ENCODE measurements at places on chromosomes 6 and 20.
A peak's percentile ranks its signal among the peaks of the same experiment; 100 is the strongest.

GRCh38 chr6:100267721-100268123 lies 197.0 kb downstream of the SIM1 start:
- DNase-seq: no peak

GRCh38 chr6:74785236-74785635 lies 420.6 kb downstream of the COL12A1 start:
- DNase-seq: no peak

GRCh38 chr6:12507636-12508035 lies 208.9 kb upstream of the PHACTR1 start:
- DNase-seq: no peak

GRCh38 chr20:20814685-20815084 lies 102.2 kb upstream of the RALGAPA2 start:
- no peak for DNase-seq

- no peak for DNase-seq
Measured at GRCh38 chr6:6925391-6926164, 182.2 kb upstream of the RREB1 start.

GRCh38 chr6:158019416-158019815 lies 37.8 kb downstream of the SYNJ2 start:
- DNase-seq: no peak

DNA sequence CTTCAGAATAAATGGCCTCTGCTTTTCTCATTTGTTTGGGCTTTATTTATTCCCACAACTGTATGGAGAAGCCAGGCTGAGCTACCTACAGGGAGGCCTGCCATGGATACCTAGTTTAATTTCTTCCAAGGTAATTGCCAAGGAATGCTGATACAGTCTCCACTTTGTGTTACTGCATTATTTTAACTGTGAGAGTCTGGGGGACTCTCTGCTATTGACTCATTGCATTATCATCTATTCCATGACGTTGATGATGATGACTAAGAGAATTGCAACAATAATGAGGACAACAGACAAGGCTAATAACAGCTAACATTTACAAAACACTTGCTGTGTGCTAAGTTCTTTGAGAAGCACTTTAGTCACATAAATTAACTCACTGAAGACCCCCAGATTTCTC lies 88.3 kb upstream of the COL21A1 start:
- DNase-seq: no peak

DNA sequence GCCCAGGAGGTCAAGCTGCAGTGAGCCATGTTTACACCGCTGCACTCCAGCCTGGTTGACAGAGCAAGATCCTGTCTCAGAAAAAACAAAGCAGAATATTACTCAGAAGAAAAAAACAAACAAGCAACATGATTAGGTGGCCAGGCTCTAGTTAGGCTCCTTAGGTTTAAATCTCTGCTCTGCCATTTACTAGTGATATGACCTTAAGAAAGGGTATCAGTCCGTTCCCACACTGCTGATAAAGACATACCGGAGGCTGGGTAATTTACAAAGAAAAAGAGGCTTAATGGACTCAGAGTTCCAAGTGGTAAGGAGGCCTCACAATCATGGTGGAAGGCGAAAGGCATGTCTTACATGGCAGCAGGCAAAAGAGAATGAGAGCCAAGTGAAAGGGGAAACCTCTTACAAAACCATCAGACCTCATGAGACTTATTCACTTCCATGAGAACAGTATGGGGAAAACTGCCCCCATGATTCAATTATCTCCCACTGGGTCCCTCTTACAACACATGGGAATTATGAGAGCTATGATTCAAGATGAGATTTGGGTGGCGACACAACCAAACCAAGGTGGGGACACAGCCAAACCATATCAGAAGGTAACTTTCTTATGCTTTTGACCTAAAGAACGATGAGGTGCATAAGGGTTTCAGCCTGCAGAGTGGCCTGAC lies 2.4 kb upstream of the LTV1 start:
- no peak for DNase-seq

GRCh38 chr6:39765508-39766065 lies 26.6 kb upstream of the DAAM2 start:
- no peak for DNase-seq

GRCh38 chr6:131910219-131910589 lies 41.0 kb downstream of the CCN2 start:
- DNase-seq: no peak

DNA sequence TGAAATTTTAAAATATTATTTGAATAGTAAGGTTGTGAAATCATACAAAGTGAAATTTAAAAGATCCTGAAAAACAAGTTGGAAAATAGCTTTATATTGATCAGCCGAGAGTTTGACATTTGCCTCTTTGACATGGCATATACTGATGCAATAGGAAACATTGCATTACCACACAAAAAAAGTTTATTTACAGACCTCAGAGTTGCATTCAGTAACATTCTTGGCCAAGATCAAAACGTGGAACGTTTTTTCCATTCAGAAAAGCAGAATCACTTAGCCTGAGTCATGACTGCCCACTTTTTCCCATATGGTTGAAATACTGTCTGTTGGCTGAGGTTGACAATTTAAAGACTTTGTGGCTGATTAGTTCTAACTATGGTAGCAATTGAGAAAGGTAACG lies 55.1 kb upstream of the BACH2 start:
- no peak for DNase-seq

DNA sequence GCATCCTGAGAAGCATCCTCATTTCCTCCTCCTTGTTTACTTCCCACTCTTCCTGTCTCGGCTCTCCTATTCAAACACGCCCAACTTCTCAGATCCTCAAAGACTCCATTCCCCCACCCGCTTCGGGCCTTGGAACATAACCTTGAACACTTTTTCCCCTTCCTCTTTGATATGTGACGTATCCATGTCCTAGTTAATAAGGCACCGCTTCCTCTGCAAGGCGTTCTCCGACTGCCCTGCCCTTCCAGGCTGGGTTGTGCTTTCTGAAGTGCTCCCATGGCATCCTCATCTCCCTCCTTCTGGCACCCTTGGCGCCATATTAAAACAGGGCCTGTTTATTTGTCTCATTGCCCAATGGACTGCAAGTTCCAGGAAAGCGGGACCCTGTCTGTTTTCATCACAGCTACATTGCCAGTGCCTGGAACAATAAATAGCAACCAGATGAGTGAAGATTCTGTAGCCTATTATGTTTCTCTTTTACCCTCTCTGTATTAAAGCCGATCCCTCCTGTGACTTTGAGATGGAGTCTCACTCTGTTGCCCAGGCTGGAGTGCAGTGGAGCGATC lies 115.3 kb upstream of the TRAF3IP2 start:
- DNase-seq: no peak

DNA sequence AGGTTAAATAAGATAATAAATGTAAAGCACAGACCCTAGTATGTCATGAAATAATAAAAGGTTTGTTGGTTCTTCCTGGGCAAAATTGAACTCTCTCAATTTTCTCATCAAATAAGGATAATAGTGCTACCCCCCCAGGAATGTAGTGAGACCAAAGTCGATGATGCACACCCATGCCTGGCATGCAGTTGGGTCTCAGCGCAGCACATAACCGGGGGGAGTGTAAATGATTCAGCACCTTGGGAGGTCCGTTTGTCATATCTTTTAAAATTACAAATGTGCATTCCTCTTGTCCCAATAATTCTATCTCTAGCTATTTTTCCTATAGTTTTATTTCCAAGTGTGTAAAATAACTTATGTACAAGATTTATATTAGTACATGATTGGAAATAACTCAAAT lies 31.3 kb upstream of the CCDC167 start:
- DNase-seq: no peak

DNA sequence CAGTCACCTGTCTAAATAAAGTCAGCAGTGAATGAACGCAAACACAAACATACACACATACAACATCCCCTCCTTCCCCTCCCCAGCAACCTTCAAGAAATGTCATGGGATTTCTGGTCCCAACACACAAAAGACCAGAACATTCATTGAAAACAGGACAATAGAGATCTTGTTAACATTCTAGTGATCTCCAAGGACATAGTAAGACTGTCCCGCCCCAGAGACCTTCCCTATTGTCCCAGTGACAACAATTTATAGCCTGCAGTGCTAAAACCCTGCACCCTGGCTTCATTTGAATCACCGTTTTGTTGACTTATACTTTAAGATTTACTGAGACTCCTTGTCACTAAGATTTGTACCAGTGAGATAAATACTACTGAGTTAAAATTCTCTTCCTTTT lies 143.9 kb upstream of the NOX3 start:
- DNase-seq: no peak

GRCh38 chr6:3260772-3261517 lies 2.2 kb downstream of the PSMG4 start:
- no peak for DNase-seq

- no peak for DNase-seq
Measured at GRCh38 chr6:101879782-101880181, 486.3 kb downstream of the GRIK2 start.

DNA sequence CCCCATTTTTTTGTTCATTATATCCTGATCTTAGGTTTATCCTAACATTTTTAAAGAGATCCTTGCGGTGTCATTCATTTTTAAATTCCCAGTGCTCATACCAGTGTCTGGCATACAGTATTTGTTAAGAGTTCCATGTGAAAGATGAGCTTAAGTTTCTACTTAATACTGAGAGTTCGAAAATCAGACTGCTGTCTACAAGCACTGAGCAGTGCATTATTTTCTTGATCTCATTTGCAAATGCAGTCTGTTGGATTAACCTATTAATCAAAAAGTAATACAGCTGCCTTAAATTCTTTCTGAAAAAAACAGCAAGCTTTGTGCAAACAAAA lies 663 bp downstream of the COQ3 start:
- DNase-seq: no peak

DNA sequence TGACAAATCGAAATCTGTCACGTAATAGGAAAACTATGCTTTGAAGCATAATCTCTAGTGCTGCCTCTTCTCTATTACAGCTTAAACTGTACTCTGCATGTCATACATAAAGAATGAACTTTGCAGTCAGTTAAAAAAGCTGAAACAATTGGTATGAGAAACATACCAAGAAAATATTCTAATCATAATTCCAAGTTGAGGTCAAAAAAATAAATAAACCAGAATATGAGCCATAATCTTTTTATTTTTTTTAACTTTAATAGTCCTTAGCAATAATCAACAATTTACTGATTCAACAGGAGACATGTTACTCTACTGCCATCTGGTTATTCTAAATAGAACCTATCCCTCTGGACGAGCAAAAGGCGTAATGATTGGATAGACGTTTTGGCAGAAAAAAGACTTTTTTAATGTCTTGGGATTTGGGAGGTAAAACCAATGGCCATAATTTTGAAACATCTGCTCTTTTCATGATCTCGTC lies 224.4 kb upstream of the FLRT3 start:
- DNase-seq: no peak

DNA sequence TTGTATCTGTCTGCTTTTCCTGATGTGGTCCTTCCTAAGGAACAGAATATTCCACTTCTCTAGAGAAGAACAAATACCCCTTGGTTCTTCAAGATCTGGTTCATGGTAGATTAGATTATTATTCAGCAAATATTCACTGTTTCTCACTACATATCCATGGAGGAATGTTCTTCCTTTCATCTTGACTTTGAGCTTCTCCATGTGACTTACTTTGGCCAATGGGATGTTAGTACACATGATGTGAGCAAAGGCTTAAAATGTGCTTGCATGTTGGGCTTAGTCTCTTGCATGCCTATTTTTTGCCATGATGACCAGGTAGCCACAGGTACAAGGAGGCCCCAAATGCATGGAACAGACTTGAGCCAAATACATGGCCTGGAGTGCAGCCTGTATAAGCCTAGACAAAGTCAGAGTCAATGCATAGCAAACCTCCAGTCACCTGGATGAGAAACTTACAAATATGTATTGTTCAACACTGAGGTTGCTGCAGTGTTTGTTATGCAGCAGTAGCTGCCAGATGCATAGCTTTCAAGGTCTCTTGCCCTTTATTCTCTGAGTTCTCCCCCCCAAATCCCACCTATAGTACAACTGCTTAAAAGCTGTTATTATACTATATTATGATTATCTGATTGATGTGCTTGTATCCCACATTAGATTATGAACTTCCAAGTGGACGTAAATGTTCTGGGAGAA lies 50.0 kb upstream of the CHD6 start:
- DNase-seq: no peak

DNA sequence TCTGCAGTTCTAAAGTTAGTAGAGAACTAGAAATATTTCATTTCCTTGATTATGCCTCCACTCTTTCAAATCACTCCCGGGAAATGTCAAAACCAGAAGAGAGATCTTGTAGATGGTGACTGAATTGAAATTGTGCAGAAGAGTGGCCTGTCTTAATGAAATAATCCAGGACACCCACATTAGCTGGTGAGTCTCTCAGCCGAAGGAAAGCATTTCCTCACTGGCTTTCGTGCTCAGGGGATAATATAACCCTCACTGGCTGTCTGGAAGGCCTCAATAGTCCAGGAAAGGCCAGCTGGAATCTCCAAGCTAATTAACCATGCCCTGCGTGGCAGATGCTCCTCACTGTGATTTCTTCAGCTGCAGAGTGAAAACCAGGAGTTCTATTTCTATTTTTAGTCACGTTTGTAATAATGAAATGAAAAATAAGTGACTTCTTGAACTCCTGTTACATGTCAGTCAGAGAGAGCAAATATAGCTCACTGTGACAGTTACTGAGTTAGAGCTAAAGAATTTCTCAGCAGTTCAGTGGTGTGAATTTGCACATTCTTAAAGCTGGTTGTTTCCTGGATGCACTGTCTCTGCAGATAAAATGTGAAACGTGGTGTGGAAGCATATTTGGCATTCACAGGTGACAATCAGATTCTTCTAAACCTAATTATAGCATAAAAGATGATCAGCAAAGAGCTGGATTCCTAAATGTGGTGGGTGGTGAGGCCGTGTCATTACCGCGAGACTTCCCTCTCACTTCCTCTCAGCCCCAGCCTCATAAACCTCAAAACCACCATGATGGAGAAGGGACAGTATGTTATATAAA lies 211.7 kb downstream of the LMBRD1 start:
- DNase-seq: peak; percentile 1

- DNase-seq: peak; percentile 49
Measured at GRCh38 chr20:380763-381580, 412 bp downstream of the TRIB3 start.

DNA sequence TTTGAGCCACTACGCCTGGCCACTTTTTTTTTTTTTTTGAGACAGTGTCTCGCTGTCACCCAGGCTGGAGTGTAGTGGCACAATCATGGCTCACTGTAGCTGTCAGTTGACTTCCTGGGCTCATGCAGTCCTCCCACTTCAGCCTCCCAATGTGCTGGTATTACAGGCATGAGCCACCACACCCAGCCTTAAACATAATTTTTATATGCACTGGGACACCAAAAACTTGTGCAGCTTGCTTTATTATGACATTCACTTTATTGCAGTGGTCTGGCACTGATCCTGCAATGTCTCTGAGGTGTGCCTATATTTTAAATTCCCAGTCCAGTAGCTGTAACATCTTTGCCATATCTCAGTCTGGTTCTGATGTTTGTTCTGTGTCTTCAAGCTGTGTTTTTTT lies 34.7 kb downstream of the KAT14 start:
- DNase-seq: no peak

GRCh38 chr6:112150363-112150762 lies 63.0 kb downstream of the FAM229B start:
- no peak for DNase-seq
